NCI-H1417 (cell line): ENCODE measurements at places on chromosomes 13 and 19.
A peak's percentile ranks its signal among the peaks of the same experiment; 100 is the strongest.

GRCh38 chr13:73058432-73058735 is 421 bp upstream of the KLF5 start:
- DNase-seq: no peak

- no peak for DNase-seq
Measured at GRCh38 chr13:90205911-90206310, 1141.6 kb upstream of the MIR17HG start.

- DNase-seq: no peak
Measured at GRCh38 chr19:47433121-47433520, 13.8 kb upstream of the MEIS3 start.

- no peak for DNase-seq
Measured at GRCh38 chr19:24074720-24075454, 12.1 kb upstream of the ZNF254 start.

- DNase-seq: no peak
Measured at GRCh38 chr19:30439310-30439709, 67.1 kb downstream of the ZNF536 start.

GRCh38 chr13:35826626-35827254 is 304.4 kb downstream of the DCLK1 start:
- DNase-seq: no peak

DNA sequence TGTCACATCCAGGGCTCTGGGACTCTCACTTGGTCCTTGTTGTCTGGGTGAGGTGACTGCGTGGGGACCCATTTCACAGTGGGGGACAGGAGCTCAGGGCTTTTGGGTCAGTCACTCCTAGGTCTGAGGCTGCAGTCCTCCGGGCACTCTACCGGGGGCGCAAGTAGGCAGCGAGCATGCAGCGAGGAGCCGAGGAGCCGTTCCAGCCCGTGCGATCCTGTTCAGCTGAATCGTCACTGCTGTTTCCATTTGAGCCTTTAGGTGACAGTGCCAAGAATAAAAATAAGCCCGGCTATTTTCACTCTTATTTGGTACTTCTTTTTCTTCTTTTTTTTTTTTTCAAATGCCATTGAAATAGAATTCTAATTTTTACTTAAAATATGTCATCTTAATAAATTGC is 126.5 kb downstream of the ZNF536 start:
- no peak for DNase-seq

- DNase-seq: no peak
Measured at GRCh38 chr19:34574704-34575103, 93.1 kb downstream of the WTIP start.

DNA sequence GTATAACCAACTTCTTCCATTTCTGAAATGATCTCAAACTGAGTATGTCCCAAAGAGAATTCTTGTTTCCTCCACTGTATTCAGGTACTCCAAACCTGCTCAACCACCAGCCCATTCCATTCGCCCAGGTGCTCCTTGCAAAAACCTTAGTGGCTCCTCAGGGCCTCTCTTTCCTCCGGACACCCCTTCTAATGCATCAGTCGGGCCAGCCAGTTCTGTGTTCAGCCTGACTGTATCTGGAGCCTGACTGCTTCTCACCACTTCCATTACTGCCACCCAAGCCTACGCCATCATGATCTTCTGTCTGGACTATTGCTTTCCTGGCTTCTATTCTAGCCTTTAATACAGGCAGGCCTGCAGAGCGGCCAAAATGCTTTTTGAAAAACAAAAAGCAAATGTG is 1.5 kb downstream of the PHF11 start:
- DNase-seq: no peak

DNA sequence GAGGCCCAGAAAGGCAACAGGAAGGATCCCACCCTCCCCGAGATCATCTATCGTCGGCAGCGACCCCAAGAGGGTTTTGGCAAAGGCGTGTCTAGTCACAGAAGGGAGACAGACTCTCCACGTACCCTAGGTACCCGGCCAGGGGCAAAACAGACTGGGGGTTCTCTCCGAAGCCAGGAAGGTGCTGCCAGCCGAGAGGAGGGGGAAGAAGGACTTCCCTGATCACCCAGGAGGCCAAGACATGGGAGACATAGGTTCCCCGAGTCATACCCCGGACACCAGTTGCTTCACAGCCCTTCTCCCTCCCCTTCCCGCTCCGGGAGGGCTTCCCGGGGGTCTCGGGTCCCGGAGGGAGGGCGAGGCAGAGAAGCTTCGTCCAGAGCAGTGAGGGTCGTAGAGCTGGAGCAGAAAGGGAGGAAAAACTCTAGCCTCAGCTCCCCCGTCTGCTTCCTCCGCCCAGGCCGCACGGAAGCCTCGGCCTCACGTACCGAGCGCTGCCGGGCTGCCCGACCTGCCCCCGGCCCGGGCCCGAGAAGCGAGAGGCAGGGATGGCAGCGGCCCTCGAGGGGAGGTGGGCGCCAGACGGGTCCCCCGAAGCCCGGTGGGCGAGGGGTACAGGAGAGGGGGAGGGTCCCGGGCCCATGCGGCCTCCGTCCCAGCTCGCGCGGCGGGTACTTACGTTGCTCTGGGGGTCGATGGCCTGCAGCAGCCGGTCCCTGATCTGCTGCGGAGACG is 644 bp downstream of the MED26 start:
- peak; percentile 6 for DNase-seq

DNA sequence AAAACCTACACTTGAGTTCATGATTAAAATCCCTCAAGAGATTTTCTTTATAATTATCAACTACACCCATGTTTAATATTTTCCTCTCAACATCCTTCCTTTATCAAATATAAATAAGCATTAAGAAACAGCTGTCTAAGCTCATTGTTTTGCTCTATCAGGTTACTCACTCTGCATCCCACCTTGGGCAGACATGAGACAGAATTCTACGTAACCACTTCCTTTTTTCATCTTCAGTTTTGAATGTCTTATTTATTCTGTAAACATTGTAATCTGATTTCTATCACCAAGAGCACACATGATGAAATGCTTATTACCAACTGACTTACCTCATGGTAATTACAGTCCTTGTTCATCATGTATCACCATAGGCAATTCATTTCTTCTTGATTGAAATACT is 1256.6 kb upstream of the ATXN8OS start:
- peak; percentile 49 for DNase-seq

GRCh38 chr13:40228496-40228895 is 437.9 kb downstream of the FOXO1 start:
- no peak for DNase-seq

DNA sequence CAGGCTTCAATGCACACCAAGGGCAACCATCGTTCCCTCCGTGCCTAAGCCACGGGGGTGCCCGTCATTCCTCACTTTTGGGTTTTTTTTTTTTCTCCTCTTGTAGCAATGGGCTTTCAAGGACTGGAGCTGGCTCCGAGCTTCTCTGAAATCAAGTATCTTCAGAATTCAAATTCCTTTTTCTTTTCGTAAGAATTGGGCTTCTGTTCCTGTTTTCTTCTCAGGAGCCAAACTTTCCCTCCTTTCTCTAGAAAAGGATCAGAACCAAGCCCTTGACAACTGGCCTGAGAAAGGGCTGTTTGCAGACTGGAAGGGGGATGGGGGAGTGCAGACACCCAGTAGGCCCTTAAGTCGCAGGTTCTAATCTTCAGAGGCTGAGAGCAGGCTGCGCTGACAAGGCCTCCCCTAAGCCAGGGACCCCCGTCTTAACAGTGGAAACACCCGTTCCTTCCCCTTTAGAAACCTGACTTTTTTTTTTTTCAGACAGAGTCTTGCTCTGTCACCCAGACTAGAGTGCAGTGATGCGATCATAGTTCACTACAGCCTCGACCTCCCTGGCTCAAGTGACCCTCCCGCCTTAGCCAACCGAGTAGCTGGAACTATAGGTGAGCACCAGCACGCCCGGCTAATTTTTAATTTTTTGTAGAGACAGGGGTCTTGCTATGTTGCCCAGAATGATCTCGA is 51.6 kb downstream of the RFX2 start:
- DNase-seq: no peak

DNA sequence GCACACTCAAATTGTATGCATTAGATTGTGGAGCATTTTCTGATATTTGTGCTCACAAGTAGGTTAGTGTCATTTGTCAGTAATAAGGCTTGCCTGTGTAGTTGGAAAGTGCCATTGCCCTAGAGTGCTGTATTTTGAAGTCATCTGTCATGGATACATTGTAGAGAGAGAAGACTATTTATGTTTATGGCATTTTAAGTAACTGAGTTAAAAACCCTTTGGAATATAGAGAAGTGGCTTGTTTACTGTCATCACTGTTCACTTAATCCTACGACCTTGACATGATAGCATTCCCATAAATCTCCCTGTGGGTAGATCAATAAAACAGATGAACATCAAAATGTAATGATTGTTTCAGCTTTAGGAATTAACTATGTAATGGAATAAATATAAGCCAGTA is 110.6 kb downstream of the MAB21L1 start:
- DNase-seq: no peak

- no peak for DNase-seq
Measured at GRCh38 chr19:16778796-16779411, 50.3 kb upstream of the SIN3B start.

- no peak for DNase-seq
Measured at GRCh38 chr19:30071871-30072270, 129.8 kb downstream of the URI1 start.

DNA sequence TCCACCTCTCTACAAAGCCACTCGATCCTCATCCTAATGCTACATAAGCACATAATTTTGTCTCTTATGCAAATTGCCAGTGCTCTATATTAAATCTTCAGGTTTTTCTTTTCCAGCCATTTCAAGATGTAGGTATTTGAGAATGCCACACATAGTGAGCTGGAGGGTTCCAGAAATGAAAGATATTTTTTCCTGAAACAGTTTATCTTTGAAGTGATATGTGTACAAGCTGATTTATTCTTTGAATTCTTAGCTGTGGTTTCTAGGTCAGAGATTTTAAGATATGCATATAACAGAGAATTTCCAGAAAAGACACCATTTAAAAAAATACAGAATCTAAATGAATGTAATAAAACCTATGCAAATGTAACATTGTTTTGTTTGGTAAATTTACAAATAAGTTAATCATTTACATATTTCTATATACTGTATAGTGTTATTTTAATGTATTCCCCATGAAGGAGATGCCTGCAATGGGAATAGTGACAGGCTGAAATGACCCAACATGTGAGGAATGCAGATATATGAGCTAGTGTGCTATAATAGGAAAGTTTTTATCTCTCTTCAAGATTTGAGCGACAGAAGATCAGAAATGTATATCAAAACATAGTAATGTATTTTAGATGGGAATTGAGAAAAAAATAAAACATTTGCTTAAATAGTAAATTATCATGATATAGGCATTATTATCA is 570.2 kb downstream of the SLITRK1 start:
- DNase-seq: no peak

GRCh38 chr13:31653730-31654129 is 85.6 kb upstream of the RXFP2 start:
- DNase-seq: no peak

DNA sequence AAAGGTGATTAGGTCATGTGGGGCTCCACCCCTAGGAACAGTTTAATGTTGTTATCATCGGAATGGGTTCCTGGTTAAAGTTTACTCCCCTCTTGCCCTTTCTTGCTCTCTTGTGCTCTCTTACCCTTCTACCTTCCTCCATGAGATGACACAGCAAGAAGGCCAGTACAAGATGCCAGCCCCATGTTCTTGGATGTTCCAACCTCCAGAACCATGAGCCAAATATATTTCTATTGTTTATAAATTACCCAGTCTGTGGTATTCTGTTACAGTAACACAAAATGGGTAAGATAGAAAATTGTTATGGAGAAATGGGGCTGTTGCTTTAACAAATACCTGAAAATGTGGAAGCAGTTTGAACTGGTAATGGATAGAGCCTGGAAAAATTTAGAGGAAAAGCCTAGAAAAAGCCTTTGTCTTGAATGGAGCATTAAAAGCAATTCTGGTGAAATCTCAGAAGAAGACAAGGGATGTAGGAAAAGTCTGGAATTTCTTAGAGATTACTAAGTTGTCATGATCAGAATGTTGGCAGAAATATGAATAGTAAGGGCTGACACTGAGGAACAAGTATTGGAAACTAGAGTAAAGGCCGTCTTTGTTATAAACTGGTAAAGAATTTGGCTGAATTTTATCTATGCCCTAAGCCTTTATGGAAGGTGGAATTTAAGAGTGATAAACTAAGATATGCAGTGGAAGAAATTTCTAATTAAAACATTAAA is 53.5 kb upstream of the TSC22D1 start:
- DNase-seq: no peak

DNA sequence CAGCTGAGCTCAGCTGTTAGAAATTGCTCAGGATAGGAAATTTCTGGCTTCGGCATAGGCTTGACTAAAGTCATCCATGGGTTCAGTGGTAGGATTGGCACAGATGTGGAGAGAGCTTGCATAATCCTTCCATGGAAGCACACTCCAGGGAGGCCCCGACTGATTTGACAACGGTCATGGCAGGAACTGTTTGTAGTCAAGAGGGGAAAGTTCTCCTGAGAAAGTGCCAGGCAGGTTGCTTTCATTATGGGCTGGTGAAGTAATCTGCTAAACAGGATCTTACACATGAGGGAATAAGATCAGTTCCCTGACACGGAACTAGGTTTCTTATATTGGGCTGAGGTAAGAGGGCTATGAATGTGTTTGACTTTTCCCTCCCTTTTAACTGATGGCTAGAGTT is 120.1 kb downstream of the RGCC start:
- DNase-seq: no peak

GRCh38 chr13:52832313-52832712 is 16.1 kb downstream of the PCDH8 start:
- DNase-seq: peak; percentile 77

DNA sequence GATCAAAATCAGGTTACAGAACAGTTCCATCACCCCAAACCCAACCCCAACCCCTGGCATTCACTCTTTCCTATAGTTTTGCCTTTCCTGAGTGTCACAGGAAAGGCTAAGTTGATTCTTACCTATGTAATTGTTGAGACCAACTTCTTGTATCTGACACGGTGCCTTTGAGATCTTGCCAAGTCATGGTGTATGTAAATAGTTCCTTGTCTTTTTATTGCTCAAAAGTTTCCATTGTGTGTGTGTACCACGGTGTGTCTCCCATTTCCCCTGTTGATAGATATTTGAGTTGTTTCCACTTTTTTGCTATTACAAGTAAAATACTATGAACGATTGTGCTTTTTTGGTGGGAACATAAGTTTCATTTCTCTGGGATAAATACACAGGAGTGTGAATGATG is 3.3 kb upstream of the IGFL2 start:
- no peak for DNase-seq

DNA sequence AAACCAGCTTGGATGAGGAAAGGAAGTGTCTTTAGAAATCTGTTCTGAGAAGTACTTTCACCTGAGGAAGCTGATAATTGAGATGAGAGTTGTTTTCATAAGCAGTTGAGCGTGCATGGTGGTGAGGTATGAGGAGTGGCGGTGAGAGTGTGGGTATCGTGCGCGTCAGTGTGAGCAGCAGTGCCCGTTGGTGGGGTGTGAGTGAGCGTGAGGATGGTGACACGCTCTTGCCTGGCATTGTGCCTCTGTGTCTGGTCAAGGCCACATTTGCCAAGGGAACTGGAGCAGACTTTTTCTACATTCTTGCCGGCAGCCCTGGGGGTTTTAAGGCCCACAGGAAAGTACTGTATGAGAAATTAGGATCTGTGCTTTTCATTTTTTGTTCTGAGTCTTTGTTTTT is 36.5 kb upstream of the TEX29 start:
- no peak for DNase-seq

GRCh38 chr13:44853641-44854040 is 135.6 kb downstream of the NUFIP1 start:
- no peak for DNase-seq
